Activated T-helper 1 cell treated with anti-CD3 and anti-CD28 coated beads, Interleukin-12 subunit alpha, Interleukin-12 subunit beta, Interleukin-2, Interleukin-4 antibody, amounts not matched to agents 30 ng/mL and 10 ng/mL and 1 ng/mL, durations not matched to agents 14 hours and 24 hours and 36 hours (primary cell): ENCODE measurements at places on chromosomes 6 and 20. TPM values are rescaled to one million over a fixed set of nuclear protein-coding genes. Genes with fewer than 3 reads are reported as not detected.

DNA sequence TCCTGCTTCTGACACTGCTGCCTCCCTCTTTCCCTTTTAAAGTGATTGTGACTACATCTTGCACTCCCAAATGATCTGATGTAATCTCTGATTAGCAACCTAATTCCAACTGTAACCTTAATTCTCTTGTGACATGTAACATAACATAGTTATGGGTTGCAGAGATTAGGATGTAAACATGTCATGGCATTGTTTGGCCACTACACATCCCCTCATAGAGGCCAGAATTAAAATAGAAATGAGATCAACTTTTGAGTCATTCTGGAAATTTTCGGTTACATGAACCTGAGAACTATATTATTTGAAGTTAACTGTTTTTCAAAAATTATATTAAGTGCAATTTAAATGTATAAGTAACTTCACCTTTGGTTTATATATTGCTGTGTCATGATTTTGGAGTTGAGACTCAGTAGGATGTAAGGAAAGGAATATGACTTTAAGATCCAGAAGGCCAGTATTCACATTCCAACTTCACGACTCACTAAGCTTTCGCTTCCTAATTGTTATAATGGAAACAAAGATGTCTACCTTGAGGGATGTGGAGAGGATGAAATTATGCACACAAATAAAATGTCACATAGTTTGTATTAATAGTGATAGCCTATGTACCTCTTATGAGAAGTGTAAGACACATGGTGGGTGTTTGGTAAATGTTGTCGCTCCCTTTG, 611.9 kb upstream of the MAP3K7 start:
- DNase-seq = no peak

- peak; percentile 16 for DNase-seq
Measured at GRCh38 chr20:36461600-36462439, 79.5 kb upstream of the MYL9 start.

- no peak for DNase-seq
Measured at GRCh38 chr20:22815603-22816315, 219.4 kb upstream of the SSTR4 start.

- DNase-seq = no peak
Measured at GRCh38 chr6:111517965-111518364, 34.9 kb upstream of the REV3L start.

DNA sequence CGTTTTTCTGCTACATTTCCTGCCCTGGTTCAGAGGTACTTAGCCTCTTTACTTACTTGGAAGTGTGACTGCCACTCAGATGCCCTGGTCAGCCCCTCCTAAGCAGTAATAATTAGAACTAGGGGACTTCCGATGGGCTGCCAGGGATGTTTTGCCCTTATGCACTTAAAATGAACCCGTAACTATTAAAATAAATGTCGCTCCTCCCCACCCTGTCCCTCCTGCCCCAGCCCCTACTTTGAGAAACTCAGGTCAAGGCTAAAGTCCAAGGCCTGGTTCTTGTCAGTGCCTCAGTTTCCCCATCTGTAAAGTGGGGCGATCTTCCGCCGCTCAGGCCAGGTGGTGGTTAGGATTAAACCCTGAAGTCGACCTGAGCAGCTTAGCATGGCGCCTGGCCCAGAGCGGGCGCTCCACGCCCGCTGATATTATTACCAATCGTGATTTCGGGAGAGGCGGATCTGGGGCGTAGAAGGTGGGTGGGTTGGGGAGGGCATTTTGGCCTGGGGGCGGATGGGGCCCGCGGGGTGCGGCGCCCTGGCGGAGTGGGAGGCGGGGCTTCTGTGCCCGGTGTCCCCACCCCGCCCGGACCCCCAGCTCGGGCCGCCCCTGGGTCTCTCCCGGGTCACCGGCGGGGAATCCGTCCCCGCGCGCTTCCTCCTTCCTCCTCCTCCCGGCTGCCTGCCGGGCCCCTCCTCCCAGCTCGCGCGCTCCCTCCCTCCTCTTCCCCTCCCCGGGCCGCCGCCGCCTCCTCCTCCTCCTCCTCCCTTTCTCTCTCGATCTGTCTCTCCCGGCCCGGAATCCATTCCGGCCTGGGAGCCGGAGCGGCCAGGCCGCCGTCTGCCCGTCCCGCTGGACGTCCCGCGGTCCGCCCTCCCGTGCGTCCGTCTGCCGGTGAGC, at the start of gene SRC:
SRC (plus strand) TSS at position 802 of the 897 bp plus-strand sequence. CDS start 38,014 bp downstream, outside the sequence.
- DNase-seq = peak; percentile 31

GRCh38 chr20:33964441-33964840, 29.3 kb upstream of the RALY start:
- no peak for DNase-seq

GRCh38 chr6:160190973-160191372, 67.6 kb downstream of the SLC22A2 start:
- no peak for DNase-seq

DNA sequence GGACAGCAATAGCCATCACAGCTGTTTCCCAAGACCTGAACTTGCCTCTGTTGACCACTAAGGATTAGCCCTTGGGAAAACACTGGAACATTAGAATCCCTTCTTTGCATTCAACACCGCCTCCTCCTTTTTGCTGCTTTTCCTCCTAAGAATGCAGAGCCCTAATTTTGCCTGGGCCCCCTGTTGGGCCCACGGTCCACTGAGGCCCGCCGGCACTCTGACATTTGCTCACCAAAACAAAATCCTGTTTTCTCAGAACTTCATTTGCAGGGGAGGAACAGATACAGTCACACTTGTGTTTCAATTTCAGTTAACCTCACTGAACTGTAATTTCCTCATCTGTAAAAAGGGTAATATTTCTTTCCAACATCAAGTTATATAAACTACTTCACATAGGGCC, 116.0 kb upstream of the JARID2 start:
- no peak for DNase-seq

DNA sequence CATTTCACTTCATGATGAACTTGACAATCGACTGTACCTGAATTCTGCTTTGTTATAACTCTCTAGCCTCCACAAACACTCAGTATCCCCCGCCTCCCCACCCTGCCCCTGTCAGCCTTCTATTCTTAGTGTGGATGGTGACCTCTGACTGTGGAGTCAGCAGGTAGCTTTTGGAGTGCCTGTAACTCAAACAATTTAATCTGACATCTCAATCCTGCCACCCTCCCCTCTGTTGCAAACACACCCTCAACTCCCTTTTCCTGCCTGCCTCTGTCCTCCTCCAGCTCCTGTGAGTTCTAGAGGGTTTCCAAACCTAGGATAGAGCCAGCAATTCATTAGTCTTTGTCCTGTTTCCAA, 20.3 kb downstream of the DAAM2 start:
- no peak for DNase-seq

DNA sequence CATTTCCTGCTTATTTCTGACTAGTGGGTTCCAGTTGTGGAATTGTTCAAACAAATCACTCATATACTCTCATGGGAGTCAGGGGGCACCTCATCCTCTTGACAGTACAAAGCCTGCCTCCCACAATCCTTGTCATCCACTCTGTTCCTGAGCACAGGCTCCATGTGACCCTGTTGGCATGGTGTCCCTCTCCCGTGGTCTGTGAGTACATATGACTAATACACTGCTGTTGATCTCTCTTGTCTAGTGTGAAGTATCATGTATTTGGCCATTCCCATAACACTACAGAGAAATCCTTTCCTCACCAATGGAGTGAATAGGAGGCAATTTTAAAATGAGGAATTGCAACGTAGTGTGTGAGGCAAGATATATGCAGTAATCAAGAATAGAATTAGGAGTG, 185.3 kb downstream of the OGFRL1 start:
- no peak for DNase-seq

GRCh38 chr20:3739054-3739925, 6.8 kb downstream of the HSPA12B start:
- no peak for DNase-seq

DNA sequence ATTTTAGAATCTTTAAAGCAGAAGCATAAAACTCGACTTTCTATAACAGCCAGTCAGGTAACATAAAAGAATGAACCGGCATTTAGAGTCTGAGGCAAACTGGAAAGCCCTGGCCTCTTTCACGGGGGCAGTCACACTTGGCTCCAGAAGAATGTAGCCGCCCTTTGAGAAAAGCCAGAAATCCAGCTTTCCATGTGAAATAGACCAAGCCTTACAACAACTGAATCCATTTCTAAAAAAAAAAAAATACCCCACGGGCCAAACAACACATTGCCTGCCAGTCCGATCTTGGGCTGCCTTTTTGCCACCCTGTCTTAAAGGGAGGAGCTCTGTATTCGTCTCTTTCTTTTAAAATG, 252.9 kb upstream of the TAB2 start:
- DNase-seq = no peak

GRCh38 chr6:161439093-161439492, 165.2 kb upstream of the AGPAT4 start:
- DNase-seq = no peak

- DNase-seq = no peak
Measured at GRCh38 chr6:145352382-145353080, 382.8 kb downstream of the EPM2A start.

GRCh38 chr6:110037726-110038295, 59.7 kb downstream of the GPR6 start:
- DNase-seq = no peak

- no peak for DNase-seq
Measured at GRCh38 chr6:133590814-133591213, 298.1 kb upstream of the TCF21 start.

- no peak for DNase-seq
Measured at GRCh38 chr6:7433121-7433617, 43.6 kb downstream of the RIOK1 start.

DNA sequence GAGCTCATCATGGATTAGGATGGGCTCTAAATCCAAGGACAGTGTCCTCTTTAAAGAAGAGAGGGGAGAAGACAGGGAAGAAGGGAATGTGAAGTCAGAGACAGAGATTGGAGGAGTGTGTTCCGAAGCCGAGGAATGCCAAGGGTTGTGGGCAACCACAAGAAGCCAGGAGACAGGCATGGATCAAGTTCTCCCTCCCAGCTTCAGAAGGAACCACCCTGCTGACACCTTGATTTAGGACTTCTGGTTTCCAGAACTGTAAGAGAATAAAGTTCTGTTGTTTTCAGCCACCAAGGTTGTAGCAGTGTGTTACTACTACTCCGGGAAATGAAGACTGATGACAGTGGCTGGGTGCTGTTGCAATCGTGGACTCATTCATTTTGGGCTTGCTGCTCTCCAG, 120.1 kb downstream of the RPS12 start:
- no peak for DNase-seq

- DNase-seq = no peak
Measured at GRCh38 chr20:34110745-34111641, 1.1 kb downstream of the EIF2S2 start.

DNA sequence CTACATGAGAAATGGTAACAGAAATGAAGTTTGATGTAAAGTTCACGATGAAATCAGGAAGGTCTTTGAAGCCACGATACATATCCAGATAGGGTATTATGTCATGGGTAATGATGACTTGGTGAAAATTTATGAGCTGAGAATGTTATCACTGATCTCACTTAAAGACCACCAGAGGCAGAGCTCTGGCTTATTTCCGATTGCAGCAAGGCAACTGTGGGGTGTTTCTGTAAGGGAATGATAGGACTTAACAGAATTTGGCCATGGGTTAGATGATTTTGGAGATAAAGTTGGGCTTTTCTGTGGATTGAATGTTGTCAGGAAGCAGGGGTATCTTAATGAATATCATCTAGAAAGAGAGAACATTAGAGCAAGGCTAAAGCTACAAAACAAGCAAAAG, 508.4 kb downstream of the HDGFL1 start:
- DNase-seq = no peak

DNA sequence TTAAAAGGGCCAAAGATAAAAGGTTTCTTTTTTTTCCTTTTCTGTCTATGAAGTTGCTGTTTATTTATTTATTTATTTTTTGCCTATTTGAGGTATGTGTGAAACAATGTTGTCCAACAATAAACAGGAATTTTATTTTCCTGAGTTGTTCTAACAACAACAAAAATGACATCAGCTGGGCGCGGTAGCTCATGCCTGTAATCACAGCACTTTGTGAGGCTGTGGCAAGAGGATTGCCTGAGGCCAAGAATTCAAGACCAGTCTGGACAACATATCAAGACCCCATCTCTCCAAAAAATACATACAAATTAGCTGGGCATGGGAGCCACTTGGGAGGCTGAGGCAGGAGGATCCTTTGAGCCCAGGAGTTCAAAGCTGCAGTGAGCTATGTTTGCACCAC, 44.1 kb downstream of the MGME1 start:
- DNase-seq = no peak

- DNase-seq = no peak
Measured at GRCh38 chr20:47358672-47359529, 2.4 kb upstream of the ZMYND8 start.

DNA sequence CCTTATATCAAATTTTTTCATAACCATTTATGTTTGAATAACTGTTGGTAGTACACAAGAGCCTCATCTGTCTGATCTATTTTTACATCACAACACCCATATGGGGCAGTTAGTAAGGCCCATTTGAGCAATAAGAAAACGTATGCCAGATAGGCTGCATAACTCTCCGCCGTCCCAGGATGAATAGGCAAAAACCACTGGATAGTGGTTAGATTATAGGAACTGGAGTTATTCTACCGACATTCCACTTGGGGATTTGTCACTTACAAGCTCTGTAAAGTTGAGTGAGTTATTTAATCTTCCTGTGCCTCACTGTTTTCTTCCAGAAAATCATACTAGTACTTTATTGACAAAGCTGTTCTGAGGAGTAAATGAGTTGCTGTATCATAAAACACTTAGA, 881.9 kb downstream of the QKI start:
- DNase-seq = no peak

DNA sequence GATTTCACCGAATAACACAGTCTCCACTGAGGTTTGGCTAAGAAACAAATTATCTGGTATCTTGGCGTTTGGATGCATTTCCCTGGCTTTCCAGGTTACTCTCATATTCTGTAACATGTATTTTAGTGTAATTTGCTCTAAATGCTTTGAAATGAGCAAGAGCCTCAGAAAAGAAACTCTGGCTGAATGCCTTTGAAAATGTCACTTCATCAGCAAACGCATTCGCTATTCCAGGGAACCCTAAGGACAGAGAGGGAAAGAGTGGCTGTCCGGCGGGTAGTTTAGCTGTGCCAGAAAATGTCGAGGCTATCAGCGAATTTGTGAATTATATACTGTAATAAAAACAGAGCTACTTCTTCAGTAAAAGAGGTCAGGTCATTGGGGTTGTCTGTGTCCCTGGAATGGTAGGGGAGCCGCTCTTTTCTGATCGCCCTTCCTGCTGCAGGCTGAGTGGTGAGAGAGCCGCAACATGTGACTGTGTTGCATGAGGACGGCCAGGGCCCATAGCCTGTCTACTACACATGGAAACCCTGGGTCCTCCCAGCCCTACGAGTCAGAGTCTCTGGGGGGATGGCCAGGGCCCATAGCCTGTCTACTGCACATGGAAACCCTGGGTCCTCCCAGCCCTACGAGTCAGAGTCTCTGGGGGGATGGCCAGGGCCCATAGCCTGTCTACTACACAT, 57.3 kb downstream of the SMOC2 start:
- no peak for DNase-seq

- peak; percentile 74 for DNase-seq
Measured at GRCh38 chr6:136290410-136291010, 864 bp upstream of the BCLAF1 start.

Gene NCOA6
- 25.5 and 29.1 TPM in 2 replicates for total RNA-seq

Gene FNDC11
- total RNA-seq = 0.15 and 0.26 TPM in 2 replicates

Gene PBOV1
- not detected in 2 replicates for total RNA-seq

Gene TAAR9
- not detected in 2 replicates for total RNA-seq

Gene HUS1B
- 2.7 and 2.8 TPM in 2 replicates for total RNA-seq

Gene TMEM217
- total RNA-seq = 7.7 and 9.9 TPM in 2 replicates
